T-helper 9 cell (primary cell): ENCODE measurements at places on chromosomes 7 and 10.

GRCh38 chr7:117249696-117250095 is 73.2 kb downstream of the WNT2 start:
- no peak for DNase-seq

DNA sequence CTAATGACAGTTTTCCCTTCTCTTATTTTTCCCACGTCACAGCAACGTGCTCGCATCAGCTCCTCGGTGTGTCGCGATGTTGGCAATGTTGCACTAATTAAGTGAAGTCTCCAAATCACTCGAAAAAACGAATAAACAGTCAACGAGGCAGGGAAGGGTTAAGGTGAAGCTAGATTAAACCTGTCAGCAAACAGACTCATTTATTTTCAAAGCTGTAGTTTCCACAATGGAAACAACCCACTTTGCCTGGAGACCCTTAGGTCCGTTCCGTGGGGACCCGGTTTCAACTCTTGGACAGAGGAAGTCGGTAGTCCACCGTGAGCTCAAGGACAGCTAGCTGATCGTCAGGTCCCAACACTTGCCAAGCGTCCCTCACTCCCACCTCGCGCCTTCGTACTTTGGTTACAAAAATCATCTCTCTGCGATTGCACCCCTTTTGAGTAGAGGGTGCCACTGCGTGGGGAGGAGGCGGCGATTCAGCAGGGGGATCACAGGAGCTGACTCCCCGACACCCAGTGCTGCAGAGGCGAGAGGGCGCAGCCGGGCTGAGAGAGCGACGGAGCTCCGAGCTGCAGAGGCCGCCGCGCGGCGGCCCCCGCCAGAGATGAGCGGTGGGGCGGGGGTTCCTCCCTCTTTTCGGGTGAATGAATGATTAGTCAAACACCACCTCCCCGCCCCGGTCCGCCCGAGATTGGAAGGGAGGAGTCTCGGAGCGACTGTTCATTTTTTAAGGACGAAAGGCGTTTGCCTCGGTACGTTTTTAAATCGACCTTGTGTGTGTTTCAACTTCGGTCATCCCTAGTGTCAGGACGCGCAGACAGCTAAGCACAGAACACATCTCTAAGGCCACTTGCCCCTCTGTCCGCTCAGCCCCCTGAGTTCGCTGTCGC is 1.3 kb upstream of the BMPER start:
- no peak for DNase-seq

DNA sequence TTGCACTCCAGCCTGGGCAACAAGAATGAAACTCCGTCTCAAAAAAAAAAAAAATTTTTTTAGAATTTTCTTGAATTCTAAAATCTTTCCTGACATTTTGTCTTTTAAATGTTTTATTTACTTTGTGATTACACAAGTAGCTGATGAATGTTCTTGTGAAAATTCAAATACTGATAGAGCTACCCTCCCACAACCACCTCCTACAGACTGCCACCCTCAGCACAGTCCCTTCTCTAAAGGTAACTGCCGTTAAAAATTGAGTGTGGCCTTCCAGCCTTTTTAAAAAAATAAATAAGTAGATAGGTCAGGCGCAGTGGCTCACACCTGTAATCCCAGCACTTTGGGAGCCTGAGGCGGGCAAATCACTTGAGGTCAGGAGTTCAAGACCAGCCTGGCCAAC is 15.1 kb downstream of the ENO4 start:
- DNase-seq = no peak

- DNase-seq = no peak
These were observed 175.9 kb upstream of the TAC1 start for GRCh38 chr7:97555857-97556421.
